Left cardiac atrium (tissue), 4 donors: ENCODE measurements at places on chromosomes 7 and 10.

GRCh38 chr7:94355454-94355853 is 39.2 kb upstream of the COL1A2 start:
- no peak for DNase-seq

- no peak for DNase-seq
Observed at GRCh38 chr7:15921576-15921975, 235.1 kb upstream of the MEOX2 start.

GRCh38 chr10:75546004-75546403 is 114.6 kb downstream of the LRMDA start:
- no peak for DNase-seq

- no peak for DNase-seq
Observed at GRCh38 chr7:92691578-92691977, 101.4 kb upstream of the FAM133B start.
